ENCODE measurements at places on chromosomes 12 and 14.
A peak's percentile ranks its signal among the peaks of the same experiment; 100 is the strongest.

GRCh38 chr12:54262403-54262925 is 17.5 kb downstream of the CBX5 start:
- peak; percentile 62 for DNase-seq

DNA sequence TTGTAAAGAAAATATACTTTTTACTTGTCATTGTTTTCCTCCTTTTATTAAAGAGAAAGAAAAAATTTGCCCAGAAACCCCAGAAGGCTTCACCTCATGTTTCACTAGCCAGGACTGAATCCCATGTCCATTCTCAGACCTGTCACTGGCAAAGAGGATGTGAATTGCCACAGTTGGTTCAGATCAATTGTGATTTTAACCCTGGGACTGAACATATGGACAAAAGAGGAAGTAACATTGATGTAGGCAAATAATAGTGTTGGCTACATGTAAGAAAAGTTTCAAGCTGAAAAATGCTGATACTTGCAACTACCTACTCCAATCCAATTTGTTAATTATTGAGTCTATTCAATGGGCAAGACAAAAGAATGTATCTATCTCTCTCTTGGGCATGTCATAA is 8.6 kb upstream of the CCDC196 start:
- DNase-seq = no peak

DNA sequence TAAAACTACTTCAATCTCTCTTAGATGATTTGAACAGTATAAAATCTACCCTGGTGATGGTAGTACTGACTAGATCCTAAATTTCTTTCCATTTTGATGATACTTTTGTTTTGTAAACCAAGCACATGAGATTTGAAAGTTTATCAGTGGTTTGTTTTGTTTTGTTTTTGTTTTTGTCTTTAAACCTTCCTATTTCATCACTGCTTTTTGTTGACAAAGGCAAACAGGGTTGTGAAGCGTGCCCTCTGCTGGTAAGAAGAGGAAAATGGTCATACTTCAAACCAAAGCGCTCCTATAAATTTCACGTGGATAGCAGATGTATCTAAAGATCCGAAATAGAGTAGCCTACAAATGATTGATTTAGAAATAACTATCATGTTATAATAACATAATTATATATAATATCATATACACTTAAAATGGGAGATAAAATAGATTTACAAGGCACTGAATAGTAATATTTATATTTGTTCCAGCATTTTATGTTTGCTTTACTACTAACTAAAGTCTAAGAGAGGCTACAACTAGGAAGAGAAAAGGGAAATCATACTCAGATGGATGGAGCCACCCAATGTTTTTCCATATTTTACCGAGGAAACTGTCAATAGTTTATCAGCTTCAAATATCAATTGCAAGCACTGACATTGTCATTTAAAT is 254.0 kb upstream of the USP15 start:
- peak; percentile 40 for DNase-seq

GRCh38 chr14:105139831-105140239 is 28.7 kb downstream of the JAG2 start:
- no peak for DNase-seq

GRCh38 chr14:85344847-85345570 is 184.9 kb upstream of the FLRT2 start:
- no peak for DNase-seq

- DNase-seq = peak; percentile 3
Measured at GRCh38 chr12:67910360-67911274, 78.6 kb upstream of the IFNG-AS1 start.

DNA sequence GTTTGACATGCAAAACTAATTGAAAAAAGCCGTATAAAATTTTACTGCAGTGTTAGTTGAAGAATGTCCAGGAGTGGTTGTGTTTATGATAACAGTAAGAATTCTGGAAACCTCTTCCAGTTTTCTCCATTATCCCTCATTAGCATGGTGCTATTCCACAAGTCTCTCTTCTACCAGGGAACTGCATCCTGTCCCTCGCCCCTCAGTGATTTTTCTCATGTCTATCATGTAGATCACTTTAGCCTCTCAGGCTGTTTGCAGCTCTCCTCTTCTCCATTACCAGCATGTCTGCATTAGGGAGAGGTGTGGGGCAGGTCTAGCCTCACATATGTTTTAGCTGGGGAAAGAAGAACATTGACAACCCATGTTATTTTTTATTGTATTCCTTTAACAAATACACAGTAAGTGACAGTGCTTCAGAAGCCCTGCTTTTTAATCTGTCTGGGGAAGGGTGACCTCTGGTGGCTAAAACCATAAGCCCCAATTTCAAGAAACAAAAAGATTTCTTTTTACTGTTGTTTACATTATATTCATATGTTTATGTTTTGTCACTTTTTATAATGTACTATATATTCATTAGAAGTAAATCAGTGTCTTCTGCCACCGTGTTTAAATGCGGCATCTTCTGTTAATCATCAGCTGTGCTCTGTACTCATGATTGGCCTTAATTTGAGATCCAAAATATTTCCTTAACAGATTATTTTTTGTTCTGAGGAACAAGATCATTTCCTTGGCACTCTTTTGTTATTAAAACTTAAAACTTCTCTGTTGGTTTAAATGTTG is 70.7 kb downstream of the RASSF8 start:
- DNase-seq = peak; percentile 18

DNA sequence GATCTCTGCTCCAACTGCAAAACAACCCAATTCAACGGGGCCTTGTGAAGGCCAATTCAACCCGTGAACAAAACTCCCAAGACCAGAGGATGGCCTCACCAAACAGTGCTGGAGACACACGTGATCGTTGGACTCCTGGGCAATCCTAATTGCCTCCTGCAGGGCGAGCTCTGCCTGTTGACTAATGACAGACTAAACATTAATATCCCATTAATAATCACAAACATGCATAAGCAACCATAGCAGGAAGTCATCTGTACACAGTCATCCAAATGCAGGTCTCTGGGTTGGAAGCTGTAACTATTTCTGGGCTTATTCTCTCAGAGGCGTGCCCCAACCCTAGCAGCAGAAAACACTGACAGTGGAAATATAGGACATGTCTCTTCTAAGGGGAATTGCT is 21.0 kb downstream of the ANAPC5 start:
- no peak for DNase-seq

- no peak for DNase-seq
Measured at GRCh38 chr14:91170504-91171121, 56.7 kb downstream of the DGLUCY start.

- DNase-seq = no peak
Measured at GRCh38 chr12:46710125-46710743, 115.6 kb downstream of the SLC38A4 start.

DNA sequence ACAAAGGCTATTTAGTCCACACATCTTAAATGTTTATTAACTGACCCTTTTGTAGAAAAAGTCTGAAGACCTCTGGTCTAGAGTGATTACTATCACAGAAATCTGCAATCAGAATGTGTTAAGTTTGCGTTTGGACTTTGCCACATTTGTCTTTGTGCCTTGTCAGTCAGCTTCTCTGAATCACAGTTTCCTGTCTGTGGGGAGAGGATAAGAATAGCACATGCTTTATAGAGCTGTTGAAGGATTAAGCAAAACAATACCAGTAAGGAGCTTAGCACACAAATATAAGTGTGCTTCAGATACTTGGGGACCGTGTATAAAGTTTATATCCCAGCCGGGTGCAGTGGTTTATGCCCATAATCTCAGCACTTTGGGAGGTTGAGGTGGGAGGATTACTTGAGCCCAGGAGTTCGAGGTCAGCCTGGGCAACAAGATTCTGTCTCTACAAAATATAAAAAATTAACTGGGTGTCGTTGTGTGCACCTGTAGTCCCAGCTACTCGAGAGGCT is 63.0 kb upstream of the BTG1 start:
- no peak for DNase-seq

DNA sequence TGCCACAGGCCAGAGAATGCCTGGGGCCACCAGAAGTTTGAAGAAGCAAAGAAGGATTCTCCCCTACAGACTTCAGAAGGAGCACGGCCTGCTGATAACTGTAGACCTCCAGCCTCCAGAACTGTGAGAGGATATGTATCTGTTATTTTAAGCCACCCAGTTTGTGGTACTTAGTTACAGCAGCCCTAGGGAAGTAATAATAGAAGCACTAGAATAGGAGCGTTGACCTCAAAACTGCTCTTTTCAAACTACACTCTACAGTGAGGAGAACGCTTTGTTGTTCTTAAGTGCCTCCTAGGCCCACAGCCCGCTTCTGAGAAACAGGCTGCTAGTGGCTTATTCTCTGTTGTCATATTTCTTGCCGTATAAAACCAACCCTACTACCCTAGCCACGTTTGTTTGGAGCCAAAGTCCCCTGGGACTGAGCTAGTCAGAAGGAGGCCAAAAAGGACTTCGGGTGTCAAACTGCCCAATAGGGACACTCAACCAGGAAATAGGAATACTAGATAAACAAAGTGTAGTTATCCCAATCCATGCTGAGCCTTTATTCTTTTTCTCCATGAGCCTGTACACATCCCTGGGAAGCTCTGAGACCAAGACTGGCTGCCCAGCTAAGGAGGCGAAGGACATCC is 38.5 kb upstream of the FRS2 start:
- DNase-seq = peak; percentile 13

DNA sequence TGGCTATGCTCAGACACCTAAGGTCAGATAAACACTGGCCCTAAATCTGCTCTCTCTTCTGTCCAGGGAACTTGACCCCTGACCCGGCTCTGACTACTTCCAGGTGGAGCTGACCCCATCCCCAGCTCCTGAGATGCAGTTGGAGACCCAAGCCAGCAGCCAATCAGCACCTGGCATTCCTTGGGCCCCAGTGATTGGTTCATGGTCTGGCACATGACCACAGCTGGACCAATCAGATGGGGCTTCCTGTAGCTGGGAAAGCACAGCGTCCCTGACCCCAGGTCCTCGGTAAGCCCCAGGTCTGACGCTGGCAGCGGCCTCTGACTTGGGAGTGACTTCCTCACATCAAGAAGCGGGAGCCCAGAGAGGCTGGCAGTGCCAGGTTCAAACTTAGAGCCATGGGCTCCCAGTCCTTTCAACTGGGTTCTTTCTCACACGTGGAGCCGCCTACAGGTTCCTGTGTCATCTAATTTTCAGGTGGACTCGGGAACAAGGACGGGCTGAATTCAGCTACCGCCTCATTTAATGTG is 915.4 kb upstream of the TMEM132C start:
- DNase-seq = no peak

DNA sequence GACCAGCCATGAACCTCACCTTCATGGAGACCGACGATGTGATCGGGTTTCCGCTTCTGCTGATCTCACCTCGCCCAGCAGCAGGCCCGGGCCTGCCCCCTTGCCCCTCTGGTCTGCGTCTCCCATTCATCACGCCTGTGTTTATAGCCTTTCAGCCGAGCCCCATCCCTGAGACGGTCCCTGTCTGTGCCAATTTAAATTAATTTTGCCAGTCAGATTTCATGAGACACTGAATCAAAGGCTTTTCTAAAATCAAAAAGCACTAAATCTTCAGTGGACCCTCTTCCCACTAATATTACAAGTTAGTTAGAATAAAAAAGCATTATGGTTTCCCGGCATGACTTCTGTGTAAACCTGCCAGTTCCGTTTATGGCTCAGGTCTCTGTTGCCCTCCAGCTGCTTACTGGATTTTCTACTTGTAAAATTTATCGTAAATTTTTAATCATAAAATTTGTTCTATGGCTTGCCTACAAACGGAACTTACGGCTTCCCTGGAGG is 155.9 kb downstream of the ESRRB start:
- DNase-seq = peak; percentile 61

- no peak for DNase-seq
Measured at GRCh38 chr14:33584697-33585096, 366.2 kb downstream of the EGLN3 start.

DNA sequence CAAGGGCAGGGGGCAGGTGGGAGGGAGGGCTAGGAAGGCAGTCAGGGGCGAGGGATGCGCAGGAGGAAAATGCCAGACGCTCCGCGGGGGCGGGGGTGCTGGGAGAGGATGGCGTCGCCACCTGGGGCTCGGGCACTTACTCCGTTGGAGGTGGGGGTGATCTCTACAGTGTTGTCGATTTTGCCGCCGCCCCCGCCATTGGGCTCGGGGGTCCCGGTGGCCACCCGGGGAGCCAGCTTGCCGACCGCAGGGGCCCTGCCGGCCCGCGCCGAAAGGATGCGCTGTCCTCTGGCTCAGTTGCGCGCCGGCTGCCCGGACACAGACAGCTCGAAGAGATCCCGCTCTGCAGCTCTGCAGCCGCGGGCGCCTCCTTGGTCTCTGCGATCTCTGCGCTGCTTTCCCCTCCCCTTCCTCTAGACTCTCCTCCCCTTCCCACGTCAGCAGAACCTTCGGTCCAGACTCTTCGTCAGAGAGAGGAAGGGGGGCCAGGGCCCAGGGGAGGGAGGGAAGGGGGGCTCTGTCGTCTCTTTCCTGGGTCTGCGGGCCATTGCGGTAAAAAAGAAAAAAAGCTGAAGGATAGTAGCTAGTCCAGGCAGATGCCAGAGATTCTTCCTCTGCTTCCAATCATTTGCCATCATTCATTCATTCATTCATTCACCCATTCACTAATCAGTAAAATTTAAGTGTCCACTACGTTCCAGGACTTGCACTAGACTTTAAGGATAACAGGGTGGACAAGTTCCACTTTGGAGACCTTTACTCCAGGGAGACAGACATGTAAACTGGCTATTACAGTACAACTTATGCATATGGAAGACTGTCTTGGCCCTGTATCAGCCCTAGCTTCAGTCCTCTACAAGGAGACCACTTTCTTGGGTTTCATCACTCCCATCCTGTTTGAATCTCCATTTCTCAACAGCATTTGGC is at the start of gene SLC22A17:
Gene SLC22A17 (minus strand): TSS at position 382 of the 927 bp plus-strand sequence.
- DNase-seq = peak; percentile 71

DNA sequence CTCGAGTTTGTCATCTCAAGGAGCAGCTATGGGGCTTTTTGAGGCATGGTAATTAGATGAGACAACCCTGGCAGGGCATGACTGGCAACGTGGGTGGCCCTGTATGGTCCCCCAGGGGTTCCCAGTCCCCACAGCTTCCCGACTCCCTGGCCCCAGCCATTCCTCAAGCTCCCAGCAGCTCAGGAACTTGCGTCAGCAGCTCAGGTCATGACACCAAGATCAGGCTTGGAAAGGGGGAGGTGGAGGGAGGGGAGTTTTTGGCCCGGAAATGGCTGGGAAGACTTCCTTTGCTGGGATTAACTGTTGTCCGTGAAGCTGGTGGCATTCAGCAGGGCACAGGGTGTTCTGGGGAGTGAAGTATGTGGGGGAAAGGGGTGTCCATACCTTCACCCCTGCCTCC is 10.4 kb upstream of the NRIP2 start:
- DNase-seq = no peak

- no peak for DNase-seq
Measured at GRCh38 chr14:22422238-22422637, 166.8 kb downstream of the DAD1 start.

GRCh38 chr12:4855121-4855924 is 54.4 kb upstream of the KCNA1 start:
- DNase-seq = peak; percentile 94

GRCh38 chr14:85273099-85273677 is 256.8 kb upstream of the FLRT2 start:
- no peak for DNase-seq

DNA sequence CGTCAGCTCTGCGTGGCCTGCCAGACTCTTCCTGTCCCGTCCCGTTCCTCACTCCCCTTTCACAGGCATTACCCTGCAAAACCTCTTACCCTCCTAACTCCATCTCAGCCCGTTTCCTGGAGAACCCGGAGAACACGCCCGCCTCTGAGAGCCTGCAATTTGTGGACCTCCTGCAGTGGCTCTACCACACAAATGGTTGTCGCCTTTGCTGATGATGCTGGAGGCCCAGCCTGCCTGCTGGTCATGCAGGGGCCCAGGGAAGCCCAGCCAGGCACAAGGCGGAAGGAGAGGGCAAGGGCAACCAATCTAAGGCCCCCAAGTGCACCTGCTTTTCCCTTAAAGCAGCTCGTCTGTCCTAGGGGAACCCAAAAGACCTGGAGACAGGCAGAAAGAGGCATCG is 22.5 kb downstream of the RFLNA start:
- peak; percentile 75 for DNase-seq

All from NCI-H69 (cell line).